Hypothalamus (tissue), 51 donors: ENCODE measurements at places on chromosomes 12 and 14.

DNA sequence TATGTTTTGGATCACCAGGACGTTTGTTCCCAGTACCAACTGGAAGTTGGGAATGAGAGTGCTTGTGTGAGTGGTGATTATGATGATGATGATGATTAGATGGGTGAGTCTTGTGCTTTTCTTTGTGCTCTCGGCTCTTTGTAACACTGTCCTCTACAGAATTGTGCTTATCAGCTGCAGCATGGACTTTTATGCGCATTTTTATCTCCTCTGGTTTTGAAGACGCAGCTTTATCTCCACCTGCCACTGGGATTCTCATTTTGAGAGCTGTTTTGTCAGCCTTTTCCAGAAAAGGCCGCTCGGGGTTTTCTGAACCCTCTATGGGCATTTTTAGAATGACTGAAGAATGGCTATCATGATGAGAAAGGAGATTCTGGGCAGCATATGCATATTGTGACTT lies 11.5 kb upstream of the KANSL2 start:
- DNase-seq: no peak

GRCh38 chr12:48122065-48122834 lies 3.1 kb downstream of the PFKM start:
- no peak for DNase-seq

DNA sequence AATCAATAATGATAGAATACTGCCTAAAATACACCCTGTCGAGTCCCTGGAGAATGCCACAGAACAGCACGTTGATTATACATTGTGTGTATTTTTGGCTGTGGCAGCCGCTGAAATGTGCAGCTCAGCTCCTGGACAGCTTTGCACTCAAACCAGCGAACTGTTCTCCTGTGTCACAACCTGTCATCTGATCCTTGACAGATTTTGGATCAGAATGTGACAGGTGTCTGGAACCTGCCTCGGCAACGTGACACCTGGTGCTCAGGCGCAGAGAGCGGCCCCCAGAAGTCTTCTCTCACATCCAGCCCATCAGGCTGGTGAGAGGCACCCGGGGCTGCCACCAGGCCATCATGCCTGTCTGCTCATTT lies 19.3 kb downstream of the MVK start:
- no peak for DNase-seq

- DNase-seq: no peak
Observed at GRCh38 chr12:8903646-8904045, 10.7 kb upstream of the PHC1 start.

- DNase-seq: no peak
Observed at GRCh38 chr12:75208856-75209811, 505 bp downstream of the KCNC2 start.

DNA sequence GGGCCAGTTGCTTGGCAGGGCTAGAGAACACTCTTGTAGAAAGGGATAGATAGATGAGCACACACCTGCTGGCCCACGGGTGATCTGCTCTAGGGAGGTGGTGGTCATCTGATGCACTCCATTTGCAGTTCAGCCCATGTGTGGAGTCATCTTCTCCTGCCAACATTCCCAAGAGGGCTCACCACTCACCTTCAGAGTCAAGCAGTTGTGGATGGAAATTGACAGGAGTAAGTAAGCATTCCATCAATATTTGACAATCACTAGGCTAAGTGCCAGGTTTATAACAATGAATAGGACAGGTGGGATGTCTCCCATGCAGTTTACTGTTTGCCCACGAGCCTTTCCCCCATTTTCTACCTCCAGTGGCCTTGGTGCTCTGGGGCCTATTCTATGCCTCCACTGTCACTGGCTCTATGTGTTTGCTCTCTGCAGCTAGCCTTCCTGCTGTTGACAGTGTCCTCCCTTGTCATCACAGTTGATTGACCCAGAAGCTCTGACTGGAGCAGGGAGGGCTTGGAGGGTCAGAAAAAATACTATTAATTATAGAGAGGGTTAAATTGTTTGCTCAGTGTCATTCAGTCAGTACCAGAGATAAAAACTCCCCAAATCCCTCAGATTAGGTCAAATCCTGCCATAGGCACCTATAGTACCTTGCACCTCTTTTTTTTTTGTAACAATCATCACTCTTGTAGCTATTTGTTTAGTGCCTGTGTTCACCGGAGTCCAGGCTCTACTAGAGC lies 134.6 kb upstream of the PZP start:
- DNase-seq: no peak

DNA sequence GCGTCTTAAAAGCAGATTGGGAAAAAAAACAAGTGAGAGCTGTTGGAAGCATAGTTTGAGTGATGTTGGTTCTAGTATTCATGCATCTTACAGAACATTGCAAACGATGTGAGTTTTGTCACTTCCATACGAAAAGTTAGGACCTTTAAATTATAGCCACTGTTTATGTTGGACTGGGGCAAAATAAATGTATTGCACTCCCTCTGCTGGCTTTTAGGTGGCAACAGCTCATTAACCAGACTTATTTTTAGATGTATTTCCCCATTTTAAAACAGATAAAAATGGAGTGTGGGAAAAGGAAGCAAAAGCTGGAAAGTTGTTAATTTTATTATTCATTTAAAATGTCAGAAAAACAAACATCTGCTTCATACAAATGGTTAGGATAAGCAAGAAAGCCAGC lies 111.9 kb downstream of the LGR5 start:
- DNase-seq: no peak

- DNase-seq: no peak
Observed at GRCh38 chr14:89288114-89288513, 128.9 kb downstream of the FOXN3 start.

DNA sequence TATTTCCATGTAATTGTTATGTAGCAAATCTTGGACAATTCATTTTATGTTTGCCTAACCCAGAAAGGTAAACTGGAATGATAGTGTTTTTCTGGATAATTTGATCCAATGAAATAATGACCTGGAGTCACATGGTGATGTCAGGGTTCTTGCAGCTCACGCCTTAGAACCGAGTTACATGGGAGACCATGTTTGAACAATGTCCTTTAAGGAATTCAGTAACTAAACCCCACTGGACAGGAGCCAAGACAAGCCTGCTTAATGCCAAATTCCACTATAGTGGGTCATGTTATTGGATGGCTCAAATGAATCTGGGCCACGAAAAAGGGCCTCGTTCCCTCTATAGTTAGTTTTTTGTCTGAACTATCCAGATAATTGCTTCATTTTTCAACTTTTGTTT lies 255.8 kb upstream of the HMGA2 start:
- DNase-seq: no peak

- DNase-seq: no peak
Observed at GRCh38 chr14:95314609-95315008, 5.1 kb downstream of the CLMN start.
